Small intestine (tissue), 16 donors: ENCODE measurements at places on chromosomes 6 and 20. TPM values are rescaled to one million over a fixed set of nuclear protein-coding genes. Genes with fewer than 3 reads are reported as not detected.

Gene FOXC1
- polyA plus RNA-seq = 3.1 TPM

Gene HCRTR2
- not detected for polyA plus RNA-seq

Gene DNAAF9
- polyA plus RNA-seq = 2.0 TPM

Gene CFB
- polyA plus RNA-seq = 89.0 TPM

Gene GNAS-AS1
- polyA plus RNA-seq = not detected

Gene GOPC
- 11.4 TPM for polyA plus RNA-seq

Gene SYCP2
- polyA plus RNA-seq = 3.0 TPM

Gene RAET1G
- polyA plus RNA-seq = not detected

Gene C2
- 13.0 TPM for polyA plus RNA-seq

Gene GRM4
- polyA plus RNA-seq = 0.09 TPM

Gene FAM209B
- polyA plus RNA-seq = 0.31 TPM

Gene SMPDL3A
- polyA plus RNA-seq = 120 TPM

Gene HCK
- 11.8 TPM for polyA plus RNA-seq

Gene METTL24
- polyA plus RNA-seq = 1.1 TPM

Gene DLL1
- 1.8 TPM for polyA plus RNA-seq

Gene GZF1
- 3.8 TPM for polyA plus RNA-seq

Gene NR2E1
- not detected for polyA plus RNA-seq

Gene LTB
- 6.5 TPM for polyA plus RNA-seq

Gene TMEM239
- not detected for polyA plus RNA-seq

Gene MEI4
- polyA plus RNA-seq = 0.09 TPM
